Left cardiac atrium (tissue), 4 donors: ENCODE measurements at places on chromosomes 4 and X. TPM values are rescaled to one million over a fixed set of nuclear protein-coding genes. Genes with fewer than 3 reads are reported as not detected.

ADH1B gene
- total RNA-seq: 523 TPM

PDE5A gene
- total RNA-seq: 7.6 TPM

VSIG4 gene
- 182 TPM for total RNA-seq

- no peak for DNase-seq
Observed at GRCh38 chr4:124199185-124199584, 513.3 kb downstream of the ANKRD50 start.

GRCh38 chr4:167028976-167029375, 205.3 kb downstream of the SPOCK3 start:
- DNase-seq: no peak

DNA sequence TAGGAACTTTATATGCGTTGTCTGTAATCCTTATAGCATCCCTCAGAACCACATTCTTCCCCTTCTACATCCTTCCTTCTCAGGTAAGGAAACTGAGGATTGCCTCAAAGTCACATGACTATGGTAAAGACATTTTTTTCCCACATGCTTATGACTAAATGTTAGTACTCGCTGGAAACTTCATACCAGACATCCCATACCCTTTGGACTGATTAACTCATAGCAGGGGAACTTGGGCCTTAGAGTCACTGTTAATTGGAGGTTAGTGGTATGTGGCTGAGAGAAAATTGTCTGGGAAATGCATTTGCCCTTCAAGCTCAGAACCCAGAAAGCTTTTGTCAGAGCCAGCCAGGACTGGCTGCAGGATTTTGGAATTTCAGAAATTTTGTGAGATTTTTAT, 155.0 kb downstream of the RELL1 start:
- no peak for DNase-seq

DNA sequence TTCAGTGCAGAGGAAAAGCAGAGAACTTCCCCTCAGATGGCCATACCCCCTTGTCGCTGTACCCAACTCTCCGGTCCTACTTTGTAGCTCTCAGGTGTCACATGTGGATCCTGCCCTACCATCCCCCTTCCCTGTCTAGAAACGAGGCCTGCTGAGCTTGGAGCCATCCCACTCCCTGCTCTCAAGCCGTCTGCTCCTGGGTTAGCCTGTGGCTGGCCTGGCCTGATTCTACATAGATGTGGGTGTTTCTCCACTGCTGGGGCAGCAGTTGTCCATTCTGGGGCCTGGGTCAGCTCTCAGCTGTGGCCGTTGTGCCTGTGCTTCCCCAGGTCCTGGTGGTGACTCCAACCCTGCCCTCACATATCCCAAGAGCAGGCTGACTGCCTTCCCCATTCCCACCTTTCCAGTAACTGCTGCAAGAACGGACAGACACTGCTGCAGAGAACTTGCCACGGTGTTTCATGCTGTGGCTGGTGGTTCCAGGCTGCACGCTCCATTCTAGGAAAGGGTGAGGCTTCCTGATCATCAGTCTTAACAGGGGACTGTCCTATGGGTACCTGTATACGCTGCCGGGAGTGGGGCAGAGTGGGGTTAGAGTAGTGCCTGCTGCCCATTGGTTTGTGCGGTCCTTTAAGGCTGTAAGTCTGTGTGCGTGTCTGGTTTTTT, 3.6 kb downstream of the IL9R start:
- no peak for DNase-seq

KCND1 gene
- total RNA-seq: 1.4 TPM

ANAPC10 gene
- 13.7 TPM for total RNA-seq

- DNase-seq: peak; percentile 72
Observed at GRCh38 chrX:74422576-74423288, 1.4 kb downstream of the SLC16A2 start.

BEND4 gene
- not detected for total RNA-seq

GRCh38 chr4:21596521-21596920, 352.1 kb downstream of the KCNIP4 start:
- no peak for DNase-seq

GRCh38 chr4:40721730-40722171, 28.0 kb upstream of the NSUN7 start:
- DNase-seq: no peak

GRCh38 chr4:105631818-105632400, 76.6 kb downstream of the INTS12 start:
- DNase-seq: no peak

EMCN gene
- 31.7 TPM for total RNA-seq

- no peak for DNase-seq
Observed at GRCh38 chr4:48337731-48338130, 3.6 kb upstream of the SLAIN2 start.

- DNase-seq: no peak
Observed at GRCh38 chr4:33878710-33879109, 2365.6 kb downstream of the ARAP2 start.

PRKG2 gene
- 7.5 TPM for total RNA-seq

DNA sequence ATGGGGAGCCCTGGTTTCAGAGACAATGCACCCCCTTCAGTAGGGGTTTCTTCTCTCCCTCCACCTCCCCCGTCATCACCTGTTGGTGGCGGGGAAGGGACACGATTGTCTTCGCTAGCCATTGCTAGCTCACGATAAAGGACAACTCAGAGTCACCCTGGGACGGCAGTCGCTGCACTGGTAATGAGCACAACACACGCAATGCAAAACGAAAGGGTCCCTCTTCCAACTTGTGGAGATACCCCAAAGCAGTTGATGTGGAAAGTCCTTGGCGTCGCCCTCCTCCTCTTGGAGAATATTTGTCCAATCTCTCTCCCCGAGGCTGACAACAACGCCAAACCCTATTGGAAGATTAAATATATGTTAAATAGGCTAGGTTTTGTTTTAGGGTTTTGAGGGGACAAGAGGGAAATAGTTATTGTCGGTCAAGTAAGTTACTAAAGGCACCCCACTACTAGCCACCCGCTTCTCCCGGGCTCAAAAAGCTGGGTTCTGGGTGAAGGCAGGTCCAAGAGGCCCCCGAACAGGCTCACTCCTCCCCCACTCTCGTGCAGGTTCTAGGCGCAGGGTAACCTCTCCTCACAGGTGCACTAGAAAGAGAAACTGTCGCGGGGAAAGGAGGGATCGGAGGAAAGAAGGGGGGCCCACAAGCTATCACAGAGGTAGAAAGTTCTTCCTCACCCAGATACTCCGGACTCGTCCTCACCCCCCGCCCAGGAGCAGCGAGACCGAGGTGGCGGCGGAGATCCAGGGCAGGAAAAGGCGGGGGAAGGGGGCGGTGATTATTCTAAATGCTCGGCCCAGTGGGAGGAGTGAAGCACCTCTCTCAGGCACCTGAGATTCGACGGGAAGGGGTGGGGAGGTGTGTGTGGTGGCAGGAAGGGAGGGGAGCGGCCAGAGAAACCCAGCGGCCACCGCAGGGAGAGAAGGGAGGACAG, at the start of gene LRBA:
LRBA (minus strand) TSS at position 764 of the 938 bp plus-strand sequence; CDS start at position 122, 642 bp downstream.
- DNase-seq: peak; percentile 76

DNA sequence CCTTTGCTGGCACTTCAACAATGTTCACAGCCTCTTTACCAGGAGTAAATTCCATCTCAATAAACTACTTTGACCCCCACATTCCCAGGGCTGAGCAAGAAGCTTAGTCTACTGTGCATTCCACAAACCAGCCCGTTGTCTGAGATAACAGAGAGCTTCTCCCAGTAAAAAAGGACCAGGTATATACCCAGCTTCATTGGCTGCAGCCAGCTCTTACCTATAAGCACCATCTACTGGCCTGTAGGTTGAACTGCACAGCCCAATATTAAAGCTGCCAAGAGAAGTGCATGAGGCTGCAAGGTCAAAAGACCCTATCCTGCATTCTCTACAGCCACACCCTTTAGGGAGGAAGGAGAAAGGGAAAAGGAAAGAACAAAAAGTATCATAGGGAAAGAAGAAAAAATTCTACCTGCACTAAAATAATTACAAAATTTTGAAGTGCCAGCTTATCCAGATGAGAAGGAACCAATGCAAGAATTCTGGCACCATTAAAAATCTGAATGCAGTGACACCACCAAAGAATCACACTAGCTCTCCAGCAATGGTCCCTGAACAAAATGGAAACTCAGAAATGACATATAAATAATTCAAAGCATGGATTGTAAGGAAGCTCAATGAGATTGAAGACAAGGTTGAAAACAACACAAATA, 45.7 kb upstream of the INTU start:
- no peak for DNase-seq

DNA sequence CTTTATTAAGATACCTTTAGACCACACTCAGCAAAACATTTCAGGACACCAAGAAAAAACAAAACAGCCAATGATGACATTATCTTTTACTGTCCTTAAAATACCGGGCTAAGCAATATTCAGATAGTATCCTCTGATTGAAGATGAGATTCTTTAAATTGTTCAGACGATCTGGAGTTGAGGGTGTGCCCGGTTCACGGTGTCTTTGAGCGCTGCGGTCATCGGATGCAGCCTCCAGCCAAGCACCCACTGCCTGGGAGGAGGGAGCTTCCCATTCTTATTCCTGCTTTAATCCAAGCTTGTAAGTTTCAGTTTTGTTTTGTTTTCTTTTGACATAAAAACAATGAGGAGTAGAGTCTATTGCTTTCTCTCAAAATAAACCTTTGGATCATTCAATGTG, 14.1 kb downstream of the FAM149A start:
- DNase-seq: no peak

DNA sequence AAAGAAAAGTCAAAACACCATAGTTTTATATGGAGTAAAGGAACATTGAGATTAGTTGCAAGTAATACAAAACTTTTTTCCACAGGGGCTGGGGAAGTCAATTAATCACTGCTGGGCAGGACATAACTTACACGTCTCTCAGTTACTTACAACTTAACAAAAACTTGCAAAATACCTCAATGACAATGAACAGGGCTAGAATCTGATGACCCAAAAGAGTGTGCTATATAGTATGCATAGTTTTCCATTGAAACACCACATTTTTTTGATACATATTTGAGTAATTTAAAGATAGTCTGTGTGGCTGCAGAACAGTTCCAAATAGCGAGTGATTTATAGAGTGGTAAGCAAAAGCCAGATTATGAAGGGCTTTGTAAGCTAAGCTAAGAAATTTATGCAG, 172.3 kb upstream of the TRPC5 start:
- no peak for DNase-seq

GRCh38 chrX:13047759-13048158, 3.3 kb upstream of the FAM9C start:
- DNase-seq: no peak

C4orf50 gene
- total RNA-seq: 0.03 TPM

GRCh38 chrX:44731160-44731559, 112.7 kb upstream of the DUSP21 start:
- DNase-seq: no peak

SOX3 gene
- not detected for total RNA-seq

GRCh38 chr4:72408568-72408967, 160.5 kb downstream of the ADAMTS3 start:
- DNase-seq: no peak

TACR3 gene
- total RNA-seq: not detected

ALAS2 gene
- 1.1 TPM for total RNA-seq

TAF9B gene
- total RNA-seq: 20.3 TPM

- DNase-seq: no peak
Observed at GRCh38 chrX:25519258-25519657, 503.5 kb upstream of the ARX start.

GRCh38 chr4:78532046-78532445, 19.5 kb upstream of the ANXA3 start:
- no peak for DNase-seq

DNA sequence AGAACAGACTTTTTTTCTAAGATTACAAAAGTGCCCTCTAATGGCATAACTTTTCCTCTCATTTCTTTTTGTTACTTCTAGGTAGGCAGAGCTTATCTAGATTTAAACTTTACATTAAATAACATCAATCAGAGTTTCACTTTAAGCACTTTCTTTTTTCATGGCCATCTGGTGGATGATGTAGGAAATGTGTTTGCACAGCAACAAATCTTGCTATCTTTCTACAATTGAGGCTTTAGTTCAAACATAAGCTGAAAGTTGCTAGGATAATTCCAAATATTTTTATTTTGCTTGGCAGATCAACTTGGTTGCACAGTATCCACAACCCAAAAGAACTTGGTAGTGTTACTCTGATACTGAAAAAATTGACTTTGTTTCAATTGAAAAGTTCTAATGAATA, 22.0 kb downstream of the NDNF start:
- DNase-seq: no peak

RPS3A gene
- total RNA-seq: 1,193 TPM

DNA sequence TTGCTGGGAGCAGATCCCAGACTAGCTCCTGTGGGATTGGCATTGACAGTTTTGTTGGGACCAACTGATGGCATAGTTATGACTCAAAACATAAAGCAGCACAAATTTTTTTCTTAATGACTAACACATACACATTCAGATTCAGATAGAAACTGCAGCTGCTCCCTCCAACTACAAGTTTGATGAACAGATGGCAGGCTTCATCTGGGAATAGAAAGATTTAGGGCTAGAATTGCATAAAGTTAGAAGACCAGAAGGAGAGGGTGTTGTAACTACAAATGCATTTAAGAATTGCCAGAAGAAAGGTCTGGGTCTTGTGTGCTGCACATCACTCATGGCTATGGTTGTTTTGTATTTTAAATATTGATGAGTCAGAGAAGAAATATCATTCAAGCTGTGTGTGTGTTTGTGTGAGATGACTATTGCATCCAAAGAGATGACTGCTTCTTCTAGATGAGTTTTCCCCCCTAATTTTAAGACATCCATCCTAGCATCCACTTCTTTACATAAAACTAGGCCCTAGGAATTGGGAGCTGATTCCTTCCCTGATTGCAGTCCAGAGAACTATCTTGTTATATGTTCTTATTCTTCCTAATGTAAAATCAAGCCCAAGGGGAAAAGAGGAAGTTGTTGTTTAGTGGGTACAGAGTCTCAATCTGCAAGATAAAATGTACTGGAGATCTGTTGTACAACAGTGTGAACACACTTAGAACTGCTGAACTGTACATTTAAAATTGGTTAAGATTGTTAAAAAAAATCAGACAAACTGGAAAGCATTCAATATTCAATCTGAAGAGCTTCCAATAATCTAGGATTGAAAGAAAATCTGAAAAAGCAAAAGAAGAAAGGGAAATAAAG, 175.1 kb downstream of the PARM1 start:
- DNase-seq: no peak

MXRA5 gene
- 6.1 TPM for total RNA-seq

TLR6 gene
- 3.2 TPM for total RNA-seq

DNA sequence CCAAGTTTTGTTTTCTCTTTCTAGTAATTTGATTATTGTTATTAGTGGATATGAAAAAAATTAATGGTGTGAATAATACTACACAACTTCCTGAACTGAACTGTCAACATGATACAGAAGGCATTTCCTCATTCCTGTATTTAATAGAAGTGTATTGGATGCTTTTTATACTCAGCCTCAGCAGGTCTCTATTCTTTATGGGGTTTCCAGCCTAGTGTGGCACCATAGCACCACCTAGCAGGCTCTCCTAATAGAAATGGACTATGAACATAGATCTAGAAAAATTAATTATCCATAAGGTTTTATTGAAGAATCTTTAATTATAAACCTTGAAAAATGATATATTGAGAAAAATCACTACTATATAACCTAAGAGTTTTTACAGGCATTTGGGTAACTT, 52.4 kb downstream of the GLRB start:
- DNase-seq: no peak
